ENCODE measurements at places on chromosomes 3 and 15.

GRCh38 chr15:52656412-52656811, 22.8 kb downstream of the ATOSA start:
- no peak for DNase-seq

- DNase-seq, result no peak
These were observed 123.4 kb downstream of the FEZF2 start for GRCh38 chr3:62249855-62250543.

- DNase-seq, result no peak
These were observed 583.3 kb upstream of the CBLB start for GRCh38 chr3:106452096-106452495.

GRCh38 chr15:42772144-42772543, 35.2 kb upstream of the CDAN1 start:
- no peak for DNase-seq

DNA sequence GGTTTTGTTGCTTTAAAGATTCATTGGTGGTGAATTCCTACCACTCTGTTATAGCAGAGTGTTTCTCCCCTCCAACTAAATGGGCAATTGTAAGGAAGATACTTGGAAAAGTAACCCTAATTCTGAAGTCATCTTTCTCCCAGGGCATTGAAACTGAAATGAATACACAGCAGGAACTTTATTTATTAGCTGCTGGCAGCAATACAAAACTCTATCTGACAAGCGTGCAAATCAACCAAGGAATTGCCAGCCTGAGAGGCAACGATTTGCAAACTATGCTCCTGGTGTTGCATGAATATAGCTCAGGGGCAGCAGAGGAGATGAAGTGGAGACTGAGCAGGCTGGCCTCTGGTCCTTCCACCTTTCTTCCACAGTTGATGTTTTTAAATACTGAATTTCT, 48.9 kb downstream of the CD200R1 start:
- no peak for DNase-seq

GRCh38 chr15:78308422-78309032, 9.1 kb upstream of the SKIC8 start:
- peak; percentile 83 for DNase-seq

DNA sequence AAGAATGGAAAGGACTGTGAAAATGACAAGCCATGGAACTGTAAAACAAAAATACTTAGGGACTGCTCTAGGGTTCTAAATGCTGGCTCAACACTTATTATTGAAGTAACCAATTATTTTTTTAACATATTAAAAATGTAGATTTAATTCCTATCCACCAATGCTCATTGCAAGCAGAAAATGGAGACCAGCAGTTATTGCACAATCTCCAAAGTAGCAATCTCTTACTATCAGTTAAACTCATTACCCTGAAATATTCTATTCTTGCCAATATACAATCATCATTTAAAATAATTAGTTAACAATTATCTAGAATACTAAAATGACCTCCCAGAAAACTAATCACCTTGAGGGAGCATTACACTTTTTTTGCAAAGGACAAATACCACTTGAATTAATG, 499.8 kb downstream of the NAALADL2 start:
- no peak for DNase-seq

DNA sequence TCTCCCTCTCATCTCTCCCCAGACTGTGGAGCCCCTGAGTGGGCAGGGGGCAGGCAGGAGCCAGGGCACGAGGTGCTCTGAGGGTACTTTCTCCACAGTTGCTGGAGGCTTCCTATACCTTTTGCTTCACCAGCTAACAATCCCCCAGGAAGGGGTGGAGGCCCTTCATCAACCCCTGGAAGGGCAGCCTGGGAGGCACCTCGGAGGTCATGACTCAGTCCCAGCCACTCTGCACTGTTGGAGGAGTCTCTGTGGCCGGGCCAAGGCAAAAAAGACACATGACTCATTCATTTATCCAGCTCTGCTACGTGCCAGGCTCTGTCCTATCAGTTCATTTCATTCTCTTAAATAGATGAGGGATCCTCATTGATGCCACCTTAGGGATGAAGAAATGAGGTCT, 15.6 kb upstream of the KY start:
- no peak for DNase-seq

GRCh38 chr3:13706451-13706850, 157.5 kb downstream of the FBLN2 start:
- DNase-seq, result no peak

GRCh38 chr3:108106449-108106848, 15.6 kb upstream of the CD47 start:
- DNase-seq, result no peak

GRCh38 chr3:42728668-42729364, 26.2 kb upstream of the HHATL start:
- no peak for DNase-seq

DNA sequence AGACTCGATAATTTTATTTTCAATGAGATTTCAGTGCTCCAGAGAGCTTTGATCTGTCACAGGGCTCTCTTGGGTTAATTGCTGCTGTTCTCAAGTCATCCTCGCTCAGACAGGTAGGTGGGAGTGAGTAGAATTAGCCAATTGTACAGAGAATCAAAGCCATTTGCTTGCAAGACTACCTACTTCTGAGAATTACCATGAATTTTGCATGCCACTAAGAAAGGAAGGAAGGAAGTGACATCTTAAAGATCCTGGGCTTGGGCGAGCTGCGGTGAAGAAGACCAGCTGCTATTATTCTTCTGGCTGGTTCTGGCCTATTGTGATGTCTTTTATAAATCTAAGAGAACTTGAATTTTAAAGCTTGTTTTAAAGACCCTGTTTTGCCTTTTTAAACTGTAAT, 154.1 kb upstream of the LPP start:
- no peak for DNase-seq

- DNase-seq, result no peak
These were observed 210.2 kb downstream of the XXYLT1 start for GRCh38 chr3:195060531-195061291.

- no peak for DNase-seq
These were observed 320.9 kb downstream of the PTPRG start for GRCh38 chr3:61882253-61882652.

DNA sequence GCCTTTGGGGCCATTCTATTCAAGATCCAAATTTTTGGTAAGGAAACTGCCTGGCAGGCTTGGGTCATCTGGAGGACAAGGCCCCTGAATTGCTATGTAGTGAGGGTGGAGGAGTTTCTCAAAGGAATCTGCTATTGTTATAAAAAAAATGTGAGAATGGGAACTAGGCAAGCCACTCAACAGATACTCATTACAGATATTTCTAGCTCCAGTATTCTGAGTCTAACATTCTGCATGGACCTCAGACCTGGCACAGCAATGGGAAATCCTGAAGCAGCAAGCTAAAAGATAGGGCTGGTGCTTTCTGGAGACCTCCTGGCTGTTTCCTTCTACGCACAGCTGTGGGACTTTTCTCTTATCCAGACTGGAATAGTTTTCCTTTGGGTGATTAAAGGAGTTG, 430.7 kb upstream of the RBMS3 start:
- DNase-seq, result no peak

- no peak for DNase-seq
These were observed 23.0 kb downstream of the HACL1 start for GRCh38 chr3:15578289-15578867.

DNA sequence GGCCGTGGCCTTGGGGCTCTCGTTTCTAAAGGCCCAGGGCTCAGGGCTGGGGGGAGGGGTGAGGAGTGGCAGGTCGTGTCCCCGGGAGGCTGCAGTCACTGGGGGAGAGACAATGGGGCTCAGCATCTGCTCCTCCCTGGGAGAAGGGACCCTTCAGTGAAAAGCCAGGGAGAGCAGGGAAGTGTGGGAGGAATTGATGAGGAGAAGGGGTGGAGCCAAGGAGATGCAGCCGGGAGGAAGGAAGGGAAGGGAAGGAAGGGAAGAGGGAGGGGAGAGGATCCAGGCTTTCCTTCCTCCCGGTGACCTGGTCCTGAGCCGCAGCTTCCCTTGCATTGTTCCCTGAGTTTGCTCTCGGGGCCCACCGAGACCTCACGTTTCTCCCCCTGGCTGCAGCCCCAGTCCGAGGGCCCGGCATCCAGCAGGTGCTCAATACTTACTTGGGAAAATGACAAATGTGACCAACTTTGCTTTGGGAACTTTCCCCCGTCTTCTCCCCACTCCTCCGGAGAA, 1.4 kb upstream of the ZNF710 start:
- no peak for DNase-seq

DNA sequence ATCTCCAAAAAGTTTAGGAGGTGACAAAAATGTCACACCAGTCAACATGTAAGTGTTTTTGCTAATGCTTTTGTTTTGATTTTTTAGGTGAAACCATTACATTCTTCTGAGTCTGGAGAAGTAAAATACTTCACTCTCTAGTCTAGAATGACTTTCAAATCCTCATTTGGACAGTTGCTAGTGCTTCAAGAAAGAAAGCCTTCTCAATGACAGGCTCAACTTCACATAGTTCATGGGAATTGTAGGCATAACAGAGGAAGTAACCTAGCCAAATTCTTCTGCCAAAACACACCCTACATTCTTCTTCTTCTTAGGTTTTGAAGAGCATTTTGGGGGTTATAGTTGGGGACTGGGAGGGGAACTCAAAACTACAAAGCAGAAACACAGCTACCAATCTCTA, 29.4 kb upstream of the HEG1 start:
- no peak for DNase-seq

GRCh38 chr3:39101022-39101689, 6.3 kb downstream of the GORASP1 start:
- no peak for DNase-seq

- DNase-seq, result no peak
These were observed 78.4 kb upstream of the LRTM1 start for GRCh38 chr3:55006244-55006676.

GRCh38 chr3:48426944-48427629, 2.8 kb downstream of the PLXNB1 start:
- no peak for DNase-seq

- DNase-seq, result peak; percentile 44
These were observed 81.6 kb downstream of the PPCDC start for GRCh38 chr15:75104804-75105557.

DNA sequence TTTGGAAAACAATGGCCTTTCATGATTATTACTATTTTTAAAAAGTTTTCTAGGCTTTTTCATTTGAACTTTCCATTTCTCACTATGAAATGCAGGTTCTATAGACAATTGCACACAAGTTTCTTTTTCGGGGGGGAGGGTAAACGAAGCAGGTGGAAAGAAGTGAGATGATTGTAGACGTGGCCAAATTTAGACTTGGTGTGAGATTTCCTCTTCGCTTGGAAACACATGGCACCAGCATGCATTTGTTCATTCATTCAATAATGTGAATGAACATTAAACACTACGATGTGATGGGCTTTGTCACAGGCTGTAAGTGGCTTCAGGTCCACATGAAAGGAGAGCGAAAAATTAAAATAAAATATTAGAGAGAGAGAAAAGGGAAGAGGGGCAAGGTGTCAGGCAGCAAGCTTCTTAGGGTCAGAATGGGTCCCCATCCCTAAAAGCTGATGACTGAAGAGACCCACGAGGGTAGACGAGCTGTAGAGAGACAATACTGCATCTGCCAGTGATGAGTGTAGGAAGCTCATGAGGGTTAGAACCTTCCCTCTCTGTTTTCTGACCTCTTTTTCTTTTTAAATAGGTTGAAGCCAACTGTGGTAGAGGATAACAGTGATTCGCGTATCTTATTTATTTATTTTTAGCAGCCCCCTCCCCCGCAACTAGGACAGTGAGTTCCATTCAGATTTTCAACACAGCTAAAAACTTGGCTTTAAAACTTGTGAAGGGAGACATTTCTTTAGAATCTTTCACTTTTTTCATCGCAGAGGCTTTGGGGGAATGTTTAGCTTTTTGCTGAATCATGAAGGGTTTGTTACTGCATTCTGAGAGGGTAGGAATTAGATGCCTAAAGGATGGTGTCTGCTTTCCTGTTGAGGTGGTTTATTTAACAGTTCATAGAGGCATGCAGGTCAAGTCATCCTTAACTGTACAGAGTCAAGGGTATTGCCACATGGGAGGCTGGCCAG, 36.2 kb downstream of the GAP43 start:
- DNase-seq, result no peak

DNA sequence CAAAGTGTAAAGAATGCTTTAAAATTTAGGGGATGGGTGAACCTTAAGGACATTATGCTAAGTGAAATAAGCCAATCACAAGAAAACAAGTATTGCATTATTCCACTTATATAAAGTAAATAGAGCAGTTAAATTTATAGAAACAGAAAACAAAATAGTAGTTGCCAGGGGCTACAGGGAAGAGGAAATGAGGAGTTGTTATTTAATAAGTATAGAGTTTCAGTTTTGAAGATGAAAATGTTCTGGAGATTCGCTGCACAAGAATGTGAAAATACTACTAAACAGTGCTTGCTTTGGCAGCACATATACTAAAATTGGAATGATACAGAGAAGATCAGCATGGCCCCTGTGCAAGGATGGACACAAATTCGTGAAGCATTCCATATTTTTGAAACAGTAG, 32.0 kb downstream of the DNAH12 start:
- DNase-seq, result no peak

DNA sequence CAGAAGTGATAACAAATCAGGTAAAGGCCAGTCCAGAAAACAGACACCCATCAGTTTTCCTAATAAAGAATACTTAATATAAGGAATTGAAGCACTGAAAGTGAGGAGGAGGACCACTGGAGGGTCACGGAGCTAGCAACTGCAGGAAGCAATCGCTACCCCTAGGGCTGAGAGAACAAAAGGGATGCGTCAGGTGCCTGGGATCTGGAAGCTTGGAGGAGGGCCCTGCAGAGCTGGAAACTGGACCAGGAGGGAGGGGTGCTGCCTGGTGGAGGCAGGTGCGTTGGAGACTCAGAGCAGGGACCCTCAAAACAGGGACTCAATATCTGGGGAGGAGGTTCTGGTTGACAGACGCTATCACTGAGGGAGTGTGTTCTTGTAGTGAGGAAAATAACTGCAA, 308.1 kb upstream of the RASGRP1 start:
- DNase-seq, result no peak

DNA sequence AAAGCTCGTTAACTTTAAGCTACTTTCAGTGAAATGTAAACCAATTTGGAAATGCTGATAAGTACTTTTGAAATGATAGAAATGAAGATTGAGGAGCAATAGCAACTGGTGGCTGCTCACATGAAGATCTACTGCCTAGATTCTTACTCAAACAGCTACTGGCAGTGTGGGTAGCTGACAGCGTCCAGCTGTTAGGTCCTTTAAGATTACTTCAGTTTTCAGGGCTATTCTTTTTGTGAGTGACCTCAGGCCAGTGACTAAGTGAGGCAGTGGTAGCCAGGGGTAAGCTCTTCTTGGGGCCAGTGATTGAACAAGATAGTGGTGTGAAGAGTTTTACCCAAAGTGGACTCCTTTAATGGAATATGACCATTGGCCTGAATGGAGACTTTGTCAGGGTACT, 41.3 kb downstream of the NECTIN3 start:
- no peak for DNase-seq

- no peak for DNase-seq
These were observed 79.6 kb downstream of the NFKBIZ start for GRCh38 chr3:101928890-101929289.

DNA sequence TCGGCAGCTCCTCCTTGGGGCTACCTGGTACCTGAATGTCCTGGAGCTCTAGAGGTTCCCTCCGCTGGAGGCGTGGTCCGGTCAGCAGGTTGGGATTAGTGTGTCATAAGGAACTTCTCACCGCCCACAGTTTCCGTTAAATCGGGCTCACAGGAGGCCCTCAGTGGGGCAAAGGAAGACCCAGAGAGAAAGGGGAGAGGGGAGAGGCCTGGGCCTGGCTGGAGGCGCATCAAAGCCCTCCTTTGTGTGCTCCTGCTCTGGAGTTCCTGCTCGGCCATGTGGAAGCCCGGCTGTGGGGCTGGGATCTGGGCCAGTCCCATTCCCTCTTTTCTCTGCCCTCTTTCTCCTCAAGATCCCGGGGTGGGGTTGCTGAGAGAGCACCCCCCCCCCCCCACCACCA, at the start of gene RLBP1:
RLBP1 (minus strand) TSS at position 37 of the 400 bp plus-strand sequence. CDS start 2,604 bp downstream, outside the sequence.
- DNase-seq, result no peak

- DNase-seq, result no peak
These were observed 66.3 kb upstream of the CRTC3 start for GRCh38 chr15:90463381-90463780.

GRCh38 chr15:23690450-23690852, 3.3 kb upstream of the NDN start:
- DNase-seq, result peak; percentile 85
